AG09319 (cell line): ENCODE measurements at places on chromosomes 2 and 18.

- DNase-seq, result no peak
Observed at GRCh38 chr2:80429251-80429650, 124.7 kb upstream of the LRRTM1 start.

GRCh38 chr2:74026687-74027241 is 42.1 kb downstream of the TET3 start:
- no peak for DNase-seq

- no peak for DNase-seq
Observed at GRCh38 chr2:14751581-14751980, 119.1 kb downstream of the LRATD1 start.

DNA sequence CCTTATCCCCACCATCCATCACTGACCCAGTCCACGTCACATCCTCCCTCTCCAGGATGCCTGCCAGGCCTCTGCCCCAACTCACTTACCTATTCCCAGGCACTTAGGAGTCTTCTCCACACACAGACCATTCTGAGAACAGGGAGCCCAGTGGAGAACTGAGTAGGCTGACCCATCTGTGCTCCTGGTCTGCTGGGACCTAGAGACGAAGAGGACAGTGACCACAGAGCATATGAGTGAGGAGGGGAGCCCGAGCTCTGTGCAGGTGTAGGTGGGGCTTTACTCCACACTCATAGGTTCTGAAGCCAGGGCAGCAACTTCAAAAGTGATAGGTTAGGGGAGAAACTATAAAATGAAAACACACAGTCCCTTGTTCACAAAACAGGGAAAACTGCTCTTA is 130.0 kb downstream of the NDUFA10 start:
- DNase-seq, result no peak

DNA sequence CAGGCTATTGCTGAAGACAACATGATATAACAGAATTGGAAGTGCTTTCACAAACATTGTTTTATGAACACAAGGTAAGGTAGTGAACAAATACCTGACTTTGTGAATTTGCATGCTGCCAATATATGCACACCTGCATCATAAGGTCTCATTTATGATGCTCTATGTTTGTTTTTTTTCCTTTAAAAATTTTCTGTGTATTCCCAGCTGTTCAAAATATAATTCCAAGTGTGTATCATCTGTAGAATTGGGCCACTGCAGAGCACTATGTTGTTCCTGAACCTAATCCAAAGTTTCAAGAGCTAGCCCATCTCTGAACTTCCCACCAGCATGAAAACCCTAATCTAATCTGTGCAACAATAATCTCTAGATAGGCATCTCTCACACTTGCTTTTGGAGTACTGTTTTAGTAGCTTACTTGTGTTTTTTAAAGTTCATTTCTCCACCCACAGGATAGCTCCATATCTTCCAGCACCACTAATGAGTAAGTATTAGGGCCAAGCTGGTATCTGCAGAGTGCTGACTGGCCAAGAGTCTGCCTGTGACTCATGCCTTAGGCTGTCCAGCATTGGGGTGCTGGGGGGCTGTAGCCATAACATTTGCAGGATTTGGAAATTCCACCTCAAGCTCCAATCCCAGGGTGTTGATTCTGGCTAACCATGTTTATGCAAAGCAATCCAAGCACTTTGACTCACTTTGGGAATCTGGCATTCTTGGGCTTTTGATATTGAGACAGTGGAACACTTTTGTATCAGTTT is 208.2 kb upstream of the REV1 start:
- peak; percentile 86 for DNase-seq

DNA sequence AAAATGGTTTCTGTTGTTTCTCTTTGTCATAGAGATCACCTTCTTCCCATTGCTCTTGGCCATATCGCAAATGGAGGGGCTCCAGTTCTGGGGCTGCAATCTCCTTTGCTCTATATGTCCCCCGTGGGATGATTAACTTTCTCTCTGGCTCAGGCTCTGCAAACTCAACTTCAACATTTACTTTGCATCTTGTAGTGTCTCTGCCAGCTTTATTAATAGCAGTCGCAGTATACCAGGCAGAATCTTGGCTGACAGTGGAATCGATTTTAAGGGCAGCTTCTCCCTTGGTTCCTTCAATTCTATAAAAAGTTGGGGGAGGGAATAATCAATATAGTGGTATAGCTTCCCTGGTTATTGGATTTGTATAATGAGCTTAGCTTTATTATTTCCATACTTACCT is 30.5 kb downstream of the TTN start:
- no peak for DNase-seq

- DNase-seq, result no peak
Observed at GRCh38 chr2:126686286-126686685, 30.3 kb downstream of the GYPC start.

GRCh38 chr2:39492716-39493115 is 55.6 kb upstream of the MAP4K3 start:
- no peak for DNase-seq

- no peak for DNase-seq
Observed at GRCh38 chr2:22281033-22281432, 1103.9 kb upstream of the KLHL29 start.
